ENCODE measurements at places on chromosomes 2 and 18.
A peak's percentile ranks its signal among the peaks of the same experiment; 100 is the strongest.

GRCh38 chr2:241978670-241979069 lies 109.1 kb downstream of the RTP5 start:
- no peak for DNase-seq

DNA sequence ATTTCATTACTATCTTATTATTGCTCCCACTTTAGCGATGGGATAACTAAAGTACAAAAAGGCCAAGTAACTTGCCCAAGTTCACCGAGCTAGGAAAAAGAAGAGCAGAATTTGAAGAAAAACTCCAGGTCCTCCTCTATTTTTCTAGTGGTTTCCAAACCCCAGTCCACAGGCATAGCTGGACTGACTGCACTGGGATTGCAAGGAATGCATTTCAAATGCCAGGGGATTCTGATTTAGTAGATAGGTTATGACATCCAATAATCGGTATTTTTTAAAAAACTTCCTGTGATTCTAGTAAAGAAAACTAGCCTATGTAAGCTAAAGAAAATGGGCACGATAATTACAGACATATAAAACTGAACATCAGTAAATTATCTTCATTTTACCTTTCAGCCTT lies 62.7 kb upstream of the GALNT5 start:
- no peak for DNase-seq

- DNase-seq = no peak
Observed at GRCh38 chr18:9243029-9243428, 91.5 kb upstream of the TWSG1 start.

- DNase-seq = no peak
Observed at GRCh38 chr2:131036269-131036668, 57.0 kb downstream of the FAM168B start.

GRCh38 chr2:52934323-52934898 lies 833.2 kb upstream of the CHAC2 start:
- DNase-seq = no peak

GRCh38 chr2:146108993-146109392 lies 1589.1 kb upstream of the ZEB2 start:
- no peak for DNase-seq

DNA sequence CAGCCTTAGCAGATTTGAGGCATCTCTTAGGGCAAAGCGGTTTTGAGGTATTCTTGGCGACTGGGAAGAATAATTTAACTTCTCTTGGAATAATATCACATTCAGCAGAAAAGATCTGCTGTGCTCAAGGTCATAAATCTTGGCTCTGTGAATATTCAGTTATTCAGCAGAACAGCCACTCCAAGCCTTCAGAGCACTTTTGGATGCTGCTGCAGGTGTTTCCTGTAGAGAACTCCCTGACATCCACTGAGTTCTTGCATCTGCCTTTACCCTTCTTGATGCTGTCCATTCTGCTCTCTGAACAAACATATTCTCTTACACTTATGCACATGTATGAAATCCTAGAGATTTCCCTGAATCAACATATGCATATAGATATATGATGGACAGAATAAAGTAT lies 390.3 kb downstream of the NRXN1 start:
- no peak for DNase-seq

GRCh38 chr2:133570542-133570941 lies 2.3 kb upstream of the NCKAP5 start:
- no peak for DNase-seq

DNA sequence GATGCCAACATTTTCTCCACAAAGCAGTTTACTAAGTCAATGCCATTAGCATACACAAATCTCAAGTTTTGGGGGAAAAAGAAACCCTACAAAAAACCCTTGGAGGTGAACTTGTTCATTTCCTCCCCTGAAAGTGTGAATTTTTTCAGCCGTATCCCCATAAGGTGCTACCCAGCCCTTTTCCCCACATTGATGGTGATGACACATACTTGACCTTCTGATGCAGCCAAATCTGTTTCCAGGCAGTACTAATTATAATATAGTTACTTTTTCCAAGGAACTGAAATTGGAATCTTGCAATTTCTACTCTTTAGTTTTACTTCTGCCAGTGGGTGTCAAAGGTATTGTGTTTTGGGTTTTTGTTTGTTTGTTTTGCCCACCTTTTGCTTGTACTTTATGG lies 474.5 kb downstream of the TGIF1 start:
- DNase-seq = no peak

- DNase-seq = no peak
Observed at GRCh38 chr2:218429911-218430692, 11.2 kb downstream of the VIL1 start.

DNA sequence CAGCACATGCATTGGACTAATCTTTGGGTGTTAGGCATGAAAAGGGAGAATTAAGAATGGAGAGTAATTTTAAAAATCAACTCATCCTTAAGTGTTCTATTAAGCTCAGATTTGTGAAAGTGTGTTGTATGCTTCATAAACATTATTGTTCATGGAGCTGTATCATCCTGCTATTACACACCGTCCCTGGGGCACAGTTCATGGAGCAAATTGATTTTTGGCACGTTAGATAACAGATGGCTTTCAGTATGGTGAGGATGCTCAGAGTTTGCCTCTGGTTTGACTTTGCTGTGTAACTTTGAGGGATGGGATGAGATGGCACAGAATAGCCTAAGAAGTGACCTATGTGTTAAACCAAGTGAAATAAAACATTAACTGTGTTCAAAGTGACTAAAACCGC lies 97.1 kb downstream of the MGAT5 start:
- DNase-seq = no peak

- no peak for DNase-seq
Observed at GRCh38 chr2:226903179-226903578, 67.3 kb downstream of the RHBDD1 start.

- no peak for DNase-seq
Observed at GRCh38 chr2:3522961-3523421, 3.7 kb upstream of the ADI1 start.

DNA sequence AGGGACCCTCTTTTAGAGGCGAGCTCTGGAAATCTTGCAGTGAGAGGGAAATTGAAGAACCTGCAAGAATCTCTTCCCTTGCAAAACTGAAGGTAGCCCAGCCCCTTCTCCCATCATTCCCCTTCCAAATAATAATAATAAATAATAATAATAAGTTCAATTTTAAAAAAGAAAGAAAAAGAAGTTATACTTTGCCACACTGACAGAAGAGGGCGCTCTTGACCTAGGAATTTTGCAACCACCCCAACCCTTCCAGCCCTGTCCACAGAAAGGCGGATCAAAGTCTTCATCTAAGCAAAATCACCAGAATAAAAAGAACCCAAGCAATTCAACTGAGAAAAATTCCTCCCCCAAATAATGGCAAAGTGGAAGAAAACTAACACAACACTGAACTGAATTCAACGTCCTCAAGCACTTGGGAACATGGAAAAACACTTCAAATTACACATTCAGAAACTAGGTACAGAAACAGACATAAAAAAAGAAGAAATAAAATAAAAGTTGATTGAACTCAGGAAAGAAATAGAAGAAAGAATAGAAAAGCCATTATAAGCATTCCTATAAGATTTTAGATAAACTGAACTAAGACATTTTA lies 98.9 kb upstream of the GLS start:
- DNase-seq = peak; percentile 43

- DNase-seq = no peak
Observed at GRCh38 chr2:29012211-29012681, 31.1 kb downstream of the TOGARAM2 start.

DNA sequence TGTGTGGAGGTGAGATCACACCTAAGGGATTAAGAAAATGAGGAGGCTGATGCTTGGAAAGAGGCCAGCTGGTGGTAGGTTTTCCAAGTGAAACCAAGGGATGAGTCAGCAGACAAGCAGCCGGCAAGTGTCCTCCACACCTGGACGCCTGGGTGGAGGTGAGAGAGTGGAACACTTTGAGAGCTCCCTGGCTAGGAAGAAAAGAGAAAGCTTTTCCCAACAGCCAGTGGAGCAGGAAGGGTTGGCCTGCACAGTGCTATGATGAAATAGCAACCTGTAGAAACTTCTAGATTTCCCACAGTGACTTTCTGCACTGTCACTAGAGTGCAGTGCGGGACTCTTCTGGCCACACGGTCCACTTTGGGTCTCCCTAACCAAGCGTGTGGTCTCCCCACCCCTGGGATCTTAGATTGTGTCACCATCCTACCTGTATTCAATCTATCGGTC lies 19.6 kb upstream of the IL37 start:
- DNase-seq = no peak

DNA sequence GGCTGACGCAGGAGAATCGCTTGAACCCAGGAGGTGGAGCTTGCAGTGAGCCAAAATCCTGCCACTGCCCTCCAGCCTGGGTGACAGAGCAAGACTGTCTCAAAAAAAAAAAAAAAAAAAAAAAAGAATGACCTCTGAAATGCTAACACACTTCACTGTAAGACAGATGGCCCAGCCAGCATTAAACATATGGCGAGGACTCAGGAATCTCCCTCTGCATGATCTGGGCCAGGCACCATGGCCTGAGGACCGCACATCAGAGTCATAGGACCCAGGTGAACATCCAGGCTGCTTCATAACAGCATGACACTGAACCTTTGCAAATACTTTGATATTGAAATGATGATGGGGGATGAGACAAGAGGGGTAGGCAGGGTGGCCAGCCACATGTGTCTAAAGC lies 56.1 kb upstream of the DNMT3A start:
- DNase-seq = no peak

- DNase-seq = no peak
Observed at GRCh38 chr2:24611631-24612030, 120.6 kb downstream of the NCOA1 start.

DNA sequence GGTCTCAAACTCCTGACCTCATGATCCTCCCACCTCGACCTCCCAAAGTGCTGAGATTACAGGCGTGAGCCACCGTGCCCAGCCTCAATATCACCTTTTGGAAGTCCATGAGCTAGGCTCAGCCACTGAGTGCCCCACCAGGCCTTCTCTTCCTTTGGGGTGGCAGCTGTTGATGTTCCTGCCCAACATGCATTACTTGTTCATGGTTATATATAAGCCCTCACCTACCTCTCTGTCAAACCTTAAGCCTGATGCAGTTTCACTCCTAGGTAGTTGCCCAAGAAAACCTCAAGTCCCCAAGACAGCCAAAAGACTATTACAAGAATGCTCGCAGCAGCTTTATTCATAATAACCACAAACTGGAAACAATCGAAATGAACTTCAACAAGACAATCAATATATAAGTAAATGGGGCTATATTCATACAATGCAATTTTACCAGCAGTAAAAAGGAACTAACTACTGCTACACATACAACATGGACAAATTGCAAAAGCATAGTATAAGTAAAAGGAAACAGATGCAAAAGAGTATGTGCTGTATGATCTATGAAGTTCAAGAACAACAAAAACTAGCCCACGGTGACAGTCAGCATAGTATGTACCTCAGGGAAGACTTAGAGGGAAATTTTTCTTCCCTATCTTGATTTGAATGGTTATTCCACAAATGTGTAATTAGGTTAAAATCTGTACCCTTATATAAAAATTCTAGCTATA lies 59.6 kb upstream of the REL start:
- DNase-seq = no peak

- DNase-seq = no peak
Observed at GRCh38 chr2:53633441-53633840, 134.2 kb upstream of the CHAC2 start.

DNA sequence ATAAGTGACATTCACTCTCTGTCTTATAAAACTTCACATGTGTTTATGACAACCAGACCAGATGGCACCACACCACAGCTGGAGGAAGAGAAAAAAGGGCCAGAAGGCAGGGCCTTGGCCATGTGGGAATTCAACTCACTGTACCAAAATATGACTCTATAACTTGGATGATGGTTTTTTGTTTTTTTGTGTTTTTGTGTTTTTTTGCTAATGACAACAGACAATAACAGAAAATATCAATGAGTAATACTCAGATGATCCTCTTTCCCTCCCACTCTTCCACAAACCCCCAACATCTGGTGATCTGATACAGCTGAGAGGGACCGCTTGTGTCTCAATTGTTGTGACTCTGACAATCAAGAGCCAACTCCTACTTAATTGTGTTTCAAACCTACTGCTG lies 12.4 kb downstream of the NMI start:
- no peak for DNase-seq

DNA sequence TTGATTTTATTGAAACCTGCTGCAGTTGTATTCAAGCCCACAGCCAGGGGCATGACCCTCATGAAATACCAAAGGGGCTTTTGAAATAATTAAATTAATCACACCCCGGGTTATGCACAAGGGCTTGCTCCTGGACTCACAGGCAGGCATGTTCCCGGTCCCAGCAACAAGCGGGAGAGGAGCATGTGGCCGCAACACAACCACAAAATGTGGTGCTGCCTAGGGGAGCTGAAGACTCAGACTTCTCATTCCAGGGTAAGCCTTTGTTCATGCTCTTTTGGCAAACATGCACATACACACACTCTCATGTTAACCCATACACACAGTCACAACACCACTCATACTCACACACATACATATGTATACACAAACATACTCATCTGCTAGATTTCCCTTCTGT lies 233.7 kb upstream of the SMAD2 start:
- no peak for DNase-seq

GRCh38 chr2:202375033-202375608 lies 1.0 kb upstream of the BMPR2 start:
- DNase-seq = peak; percentile 79

GRCh38 chr2:200750323-200750910 lies 61.3 kb upstream of the BZW1 start:
- no peak for DNase-seq

DNA sequence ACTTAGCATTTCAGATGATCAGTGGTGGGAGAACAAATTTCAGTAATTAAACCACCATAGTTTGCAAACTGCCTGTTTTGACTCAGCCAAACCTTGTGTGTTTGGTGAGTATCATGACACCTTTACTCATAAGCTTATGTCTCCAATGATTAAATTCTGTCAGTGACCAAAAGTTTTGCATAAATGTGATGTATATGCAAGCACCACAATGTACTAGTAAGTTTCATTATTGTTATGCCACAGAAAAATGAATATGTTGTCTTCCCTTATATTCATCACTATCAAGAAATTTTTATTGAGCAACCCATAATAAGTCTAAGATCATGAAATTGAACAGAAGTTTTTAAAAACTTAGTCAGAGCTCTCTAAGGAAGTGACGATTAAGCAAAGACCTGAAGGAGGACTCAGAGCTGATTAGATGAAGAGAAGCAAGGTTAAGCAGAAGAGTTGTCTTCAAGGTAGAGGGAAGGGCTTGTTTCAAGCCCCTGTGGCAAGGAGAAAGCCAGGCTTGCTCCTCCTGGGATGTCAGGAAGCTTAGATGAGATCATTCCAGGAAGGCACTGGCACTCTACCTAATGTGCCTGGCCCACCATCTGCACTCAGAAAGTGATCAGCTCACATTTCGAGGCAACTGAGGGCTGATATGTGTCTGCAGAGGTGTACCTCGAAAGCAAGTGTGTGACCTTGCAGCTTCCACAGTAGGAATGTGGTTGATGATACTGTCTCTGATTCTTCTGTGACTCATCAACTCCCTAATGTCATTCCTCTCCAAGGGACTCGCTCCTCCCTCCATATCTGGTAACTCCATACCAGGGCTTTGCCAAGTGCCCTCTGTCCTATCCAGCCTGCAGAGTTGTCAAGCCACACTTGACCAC lies 54.7 kb downstream of the KCTD18 start:
- no peak for DNase-seq

- DNase-seq = no peak
Observed at GRCh38 chr2:145284551-145284950, 764.6 kb upstream of the ZEB2 start.
